Renal cortical epithelial cell (primary cell): ENCODE measurements at places on chromosomes 2 and 18.

- no peak for DNase-seq
These were observed 90.2 kb upstream of the DTNB start for GRCh38 chr2:25763575-25763974.

GRCh38 chr2:1429895-1430294, 16.6 kb downstream of the TPO start:
- DNase-seq = no peak

DNA sequence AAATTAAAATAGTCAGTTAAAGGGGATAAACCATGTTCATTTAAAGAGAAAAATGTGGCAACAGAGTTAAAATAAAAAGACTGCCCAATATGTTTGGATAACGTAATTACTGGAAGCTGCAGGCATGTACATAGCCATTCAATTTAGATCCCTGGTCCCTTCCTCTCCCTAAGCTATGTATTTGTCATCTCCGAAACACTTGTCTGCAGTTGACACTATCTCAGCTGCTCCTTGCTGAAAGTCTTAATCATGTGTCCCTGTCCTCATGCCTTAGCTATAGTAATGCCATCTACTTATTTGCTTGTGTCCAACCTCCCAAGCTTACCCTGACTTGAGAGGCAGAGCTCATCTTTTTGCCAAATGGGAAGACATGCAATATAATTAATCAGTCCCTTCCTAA, 173.8 kb upstream of the REV1 start:
- no peak for DNase-seq

DNA sequence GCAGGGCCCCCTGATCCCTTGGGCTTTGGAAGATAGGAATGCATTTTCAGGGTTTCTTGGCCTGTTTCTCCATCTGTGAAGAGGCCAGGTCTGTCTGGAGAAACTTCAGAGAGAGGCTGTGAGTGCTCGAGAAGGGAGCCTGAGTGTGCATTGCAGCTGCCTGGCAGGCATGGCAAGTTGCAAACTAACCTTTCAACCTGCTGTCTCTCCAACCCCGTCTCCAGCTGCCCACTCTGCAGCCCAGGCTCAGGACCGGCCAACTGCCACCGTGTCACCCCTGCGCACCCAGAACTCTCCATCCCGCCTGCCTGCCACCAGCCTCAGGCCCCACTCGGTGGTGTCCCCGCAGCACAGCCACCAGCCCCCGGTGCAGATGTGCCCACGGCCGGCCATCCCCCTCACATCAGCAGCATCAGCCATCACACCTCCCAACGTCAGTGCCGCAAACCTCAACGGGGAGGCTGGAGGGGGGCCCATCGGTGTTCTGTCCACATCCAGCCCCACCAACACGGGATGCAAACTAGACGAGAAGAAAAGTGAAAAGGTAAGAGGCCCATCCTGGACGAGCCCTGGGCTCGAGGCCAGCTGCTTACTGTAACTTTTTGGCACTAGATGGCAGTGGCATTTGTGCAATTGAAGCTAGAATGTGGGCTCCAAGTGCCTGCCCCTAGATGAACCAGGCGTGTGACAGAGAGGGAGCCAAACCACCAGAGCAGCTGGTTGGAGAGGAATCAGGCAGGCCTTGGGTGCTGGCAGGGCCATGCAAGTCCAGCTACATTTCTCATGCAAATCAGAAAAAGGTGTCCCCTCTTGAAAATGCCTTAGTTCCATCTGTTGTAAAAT, 164.6 kb downstream of the SEPTIN10 start:
- DNase-seq = no peak

DNA sequence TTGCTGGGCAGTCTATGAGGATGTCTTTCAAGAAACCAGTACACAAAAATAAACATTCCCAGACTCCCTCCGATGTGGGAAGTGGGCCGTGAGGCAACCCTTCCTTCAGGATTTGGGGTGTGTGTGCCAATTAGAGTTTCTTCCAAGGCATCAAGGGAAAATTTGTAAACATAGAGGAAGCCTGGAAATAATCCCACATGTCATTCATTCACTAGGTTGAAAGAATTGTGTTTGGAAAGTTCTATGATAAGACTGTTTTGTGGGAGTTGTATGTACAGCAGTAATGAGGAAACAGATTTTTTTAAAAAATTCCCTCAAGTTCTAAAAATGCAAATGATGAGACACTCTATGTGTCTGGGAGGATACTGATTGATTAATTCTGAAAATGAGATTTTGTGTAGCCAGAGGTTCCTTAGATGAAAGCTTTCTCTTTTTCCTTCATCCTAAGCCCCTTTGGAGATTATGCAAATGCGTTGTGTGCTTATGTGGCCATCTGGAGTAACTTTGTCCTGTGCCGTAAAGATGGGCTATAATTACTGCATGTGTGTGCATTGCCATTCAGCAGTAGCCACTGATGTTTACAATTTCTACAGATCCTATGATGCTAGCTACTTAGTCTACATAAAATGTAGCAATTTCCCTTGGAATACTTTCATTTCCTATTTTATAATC, 107.8 kb upstream of the TPO start:
- no peak for DNase-seq

DNA sequence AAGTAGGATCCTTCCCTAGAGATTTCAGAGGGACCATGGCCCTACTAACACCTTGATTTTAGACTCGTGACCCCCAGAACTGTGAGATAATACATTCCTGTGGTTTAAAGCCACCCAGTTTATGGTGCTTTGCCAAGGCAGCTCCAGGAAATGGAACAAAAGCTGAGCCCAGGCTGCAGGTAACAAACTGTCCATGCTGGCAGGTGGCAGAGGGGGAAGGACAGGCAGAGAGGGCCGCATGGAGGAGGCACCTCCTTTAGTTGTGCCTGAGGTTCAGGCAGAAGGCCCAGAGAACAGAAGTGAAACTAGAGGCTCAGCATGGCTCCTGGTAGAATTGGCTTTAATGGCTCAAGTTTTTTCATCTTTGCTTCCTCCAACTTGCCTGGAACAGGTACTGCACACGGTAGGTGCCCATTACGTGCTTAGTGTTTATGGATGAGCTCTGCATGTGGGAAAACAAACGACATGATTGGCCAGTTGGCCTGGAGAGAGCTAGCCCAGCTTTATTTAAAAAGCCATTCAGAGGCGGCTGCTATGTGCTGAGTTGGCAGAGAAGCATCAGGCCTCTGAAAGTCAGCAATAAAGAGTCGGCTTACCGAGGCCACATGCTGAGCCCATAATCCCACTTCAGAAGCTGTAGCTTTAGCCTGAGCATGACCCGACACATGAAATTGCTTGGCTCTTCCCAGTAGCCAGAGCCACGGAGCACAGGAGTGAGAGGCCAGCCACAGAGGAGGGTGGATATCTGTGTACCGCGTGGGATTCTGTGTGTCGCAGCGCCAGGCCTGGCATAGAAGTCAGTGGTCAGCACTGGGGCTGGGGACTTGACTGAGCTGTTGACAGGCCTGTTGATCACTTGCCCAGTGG, 36.5 kb downstream of the HS1BP3 start:
- DNase-seq = peak; percentile 63

DNA sequence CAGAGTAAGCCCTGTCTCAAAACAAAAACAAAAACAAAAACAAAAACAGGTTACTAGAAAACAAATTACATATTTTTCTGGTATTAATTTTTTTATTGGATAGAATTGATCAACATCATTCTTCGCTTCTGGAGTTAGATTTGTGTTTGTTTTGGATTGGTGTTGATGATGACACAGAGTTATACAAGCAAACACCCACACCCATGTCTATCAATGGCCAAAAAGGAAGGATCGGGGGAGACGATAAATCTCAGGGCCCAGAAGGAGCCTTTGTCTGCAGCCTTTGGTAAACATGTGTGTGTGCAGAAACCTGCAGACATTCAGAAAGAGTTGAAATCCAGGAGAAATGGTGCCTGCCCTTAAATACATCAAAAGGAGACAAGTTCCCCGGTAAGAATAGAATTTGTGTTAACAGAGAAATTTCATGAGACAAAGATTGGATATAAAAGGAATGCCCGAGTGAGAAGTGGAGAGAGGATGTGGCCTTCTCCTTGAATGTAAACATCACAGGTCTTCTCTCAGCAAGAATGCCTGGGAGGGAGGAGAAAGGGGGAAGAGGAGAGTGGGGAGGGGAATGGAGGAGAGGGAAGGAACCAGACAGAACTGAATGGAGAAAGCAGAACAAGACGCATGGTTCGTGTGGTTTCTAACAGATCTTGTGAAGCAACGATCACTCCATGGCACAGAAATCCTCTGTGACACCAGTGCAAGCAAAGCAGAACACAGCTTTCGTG, 40.4 kb upstream of the TMEM178A start:
- no peak for DNase-seq

- DNase-seq = no peak
These were observed 48.3 kb upstream of the ZC3H15 start for GRCh38 chr2:186437719-186438118.

- peak; percentile 29 for DNase-seq
These were observed 39.4 kb upstream of the SMAD2 start for GRCh38 chr18:47969816-47970215.

- peak; percentile 75 for DNase-seq
These were observed 18.6 kb downstream of the THADA start for GRCh38 chr2:43576981-43577892.

DNA sequence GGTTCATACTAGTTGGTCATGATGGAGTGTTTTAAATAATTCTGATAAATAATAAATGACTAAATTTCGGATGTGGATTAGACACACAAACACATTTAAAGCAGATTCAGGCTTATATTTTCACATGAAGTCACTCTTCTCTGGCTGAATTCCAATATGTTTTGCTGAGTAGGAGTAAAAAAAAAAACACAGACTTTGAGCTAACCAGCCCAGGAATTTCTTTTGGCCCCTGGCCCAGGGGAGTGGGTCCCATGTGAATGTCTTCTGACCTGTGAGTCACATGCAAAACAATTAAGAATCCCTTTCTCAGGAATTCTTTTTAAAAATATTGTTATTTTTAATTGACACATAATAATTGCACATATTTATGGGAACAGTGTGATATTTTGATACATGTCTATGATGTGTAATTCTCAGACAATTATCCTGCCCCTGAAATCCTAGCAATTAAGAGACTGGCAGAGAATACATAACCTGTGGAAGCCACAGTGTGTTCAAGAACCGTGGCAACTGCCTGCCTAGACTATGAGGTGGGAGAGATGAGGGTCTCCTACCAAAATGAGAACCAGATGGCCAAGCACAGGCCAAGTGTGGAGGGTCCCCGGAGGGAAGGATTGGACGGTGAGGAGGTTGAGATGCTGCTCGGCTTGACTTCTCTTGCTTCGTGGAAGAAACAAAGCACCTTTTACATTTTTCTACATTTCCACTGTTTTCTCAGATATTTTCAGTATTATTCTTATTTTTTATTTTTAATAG, 236.4 kb downstream of the PIEZO2 start:
- DNase-seq = peak; percentile 79

- peak; percentile 44 for DNase-seq
These were observed 280.5 kb downstream of the NRXN1 start for GRCh38 chr2:50751311-50752031.

DNA sequence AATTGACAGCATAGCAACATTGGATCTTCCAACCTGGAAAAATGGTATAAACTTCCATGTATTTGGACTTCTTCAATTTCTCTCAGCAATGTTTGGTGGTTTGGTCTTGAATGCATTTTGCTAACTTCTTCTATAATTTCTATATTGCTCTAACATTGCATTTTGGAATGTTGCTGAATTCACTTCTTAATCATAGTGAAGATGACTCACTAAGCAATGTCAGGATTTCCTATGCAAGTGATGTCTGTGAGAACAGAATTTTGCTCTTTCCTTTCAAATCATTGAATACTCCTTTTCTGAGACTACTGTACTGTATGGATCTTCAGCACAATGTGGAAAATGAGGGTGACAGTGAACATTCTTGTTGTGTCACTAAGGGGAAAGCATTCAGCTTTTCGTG, 28.9 kb upstream of the CDH19 start:
- DNase-seq = no peak

DNA sequence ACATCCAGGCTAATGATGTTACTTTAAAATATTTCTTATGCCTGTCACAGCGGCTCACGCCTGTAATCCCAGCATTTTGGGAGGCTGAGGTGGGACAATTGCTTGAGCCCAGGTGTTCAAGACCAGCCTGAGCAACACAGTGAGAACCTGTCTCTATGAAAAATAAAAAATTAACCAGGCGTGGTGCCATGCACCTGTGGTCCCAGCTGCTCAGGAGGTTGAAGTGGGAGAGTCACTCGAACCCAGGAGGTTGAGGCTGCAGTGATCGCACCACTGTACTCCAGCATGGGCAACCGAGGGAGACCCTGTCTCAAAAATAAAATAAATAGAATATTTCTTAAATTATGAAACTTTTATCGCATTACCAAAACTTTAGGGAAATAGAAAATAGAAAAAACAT, 28.1 kb upstream of the ACTR3 start:
- no peak for DNase-seq

GRCh38 chr2:37809931-37810570, 115.0 kb upstream of the RMDN2 start:
- no peak for DNase-seq

GRCh38 chr2:144570566-144570965, 50.6 kb upstream of the ZEB2 start:
- no peak for DNase-seq

- DNase-seq = no peak
These were observed 23.8 kb downstream of the SOWAHC start for GRCh38 chr2:109637749-109638570.

DNA sequence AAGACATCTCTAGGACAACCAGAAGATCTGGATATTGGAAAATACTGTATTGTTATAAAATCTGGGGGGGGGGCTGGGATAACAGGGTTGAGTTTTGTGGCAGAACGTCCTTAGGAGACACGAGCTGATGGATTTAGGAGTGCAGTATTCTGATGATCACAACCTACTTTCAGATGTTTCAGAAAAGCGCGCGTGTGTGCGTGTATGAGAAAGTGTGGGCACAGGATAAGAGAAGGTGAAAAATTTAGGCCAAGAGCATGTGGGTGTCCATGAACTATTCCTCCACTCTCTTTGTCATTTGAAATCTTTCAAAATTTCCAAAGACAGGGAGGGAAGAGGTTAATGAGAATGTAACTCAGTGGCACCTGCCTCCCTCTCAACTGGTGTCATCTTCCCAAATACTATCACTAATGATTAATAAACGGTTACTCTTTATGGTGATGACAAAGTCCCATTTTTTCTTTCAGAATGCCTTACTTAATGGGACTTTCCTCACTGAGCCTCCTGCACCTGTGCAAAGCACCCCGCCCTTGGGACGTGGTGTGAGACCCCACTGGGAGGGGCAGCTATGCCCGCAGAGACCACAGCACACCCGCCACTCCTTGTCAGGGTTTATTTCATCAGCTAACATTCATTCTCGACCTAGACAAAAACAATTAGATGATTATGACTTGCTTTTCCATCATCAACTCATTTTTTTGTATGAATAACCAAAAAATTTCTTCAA, 53.6 kb downstream of the HS6ST1 start:
- no peak for DNase-seq

- DNase-seq = peak; percentile 96
These were observed 215.5 kb upstream of the CWC22 start for GRCh38 chr2:180222644-180223043.

DNA sequence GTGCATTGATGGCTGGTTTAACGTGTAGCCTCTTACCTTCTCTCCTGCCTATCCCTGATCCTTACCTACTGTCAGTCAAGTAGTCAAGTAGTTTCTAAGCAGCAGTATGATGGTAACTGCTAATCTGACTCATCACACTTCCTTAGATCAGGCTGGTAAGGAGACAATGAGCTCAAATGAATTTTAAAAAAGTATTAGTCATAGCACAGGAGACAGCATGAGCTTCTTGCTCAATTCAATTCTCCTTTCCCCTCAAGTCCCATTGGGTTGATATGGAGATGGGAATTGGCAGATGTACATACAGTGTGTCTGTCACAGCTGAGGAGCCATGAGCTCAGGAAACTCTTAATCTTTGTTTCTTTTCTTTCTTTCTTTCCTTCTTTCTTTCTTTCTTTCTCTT, 799.7 kb downstream of the LRP1B start:
- peak; percentile 97 for DNase-seq
